ENCODE measurements at places on chromosomes 5 and 9. TPM values are rescaled to one million over a fixed set of nuclear protein-coding genes. Genes with fewer than 3 reads are reported as not detected.

Gene SPINK5
- not detected for total RNA-seq

Gene GRXCR2
- total RNA-seq, result not detected

Gene MYOZ3
- total RNA-seq, result 0.06 TPM

Gene SVEP1
- not detected for total RNA-seq

Gene TMEM215
- not detected for total RNA-seq
